ENCODE measurements at places on chromosomes 2 and 18.

DNA sequence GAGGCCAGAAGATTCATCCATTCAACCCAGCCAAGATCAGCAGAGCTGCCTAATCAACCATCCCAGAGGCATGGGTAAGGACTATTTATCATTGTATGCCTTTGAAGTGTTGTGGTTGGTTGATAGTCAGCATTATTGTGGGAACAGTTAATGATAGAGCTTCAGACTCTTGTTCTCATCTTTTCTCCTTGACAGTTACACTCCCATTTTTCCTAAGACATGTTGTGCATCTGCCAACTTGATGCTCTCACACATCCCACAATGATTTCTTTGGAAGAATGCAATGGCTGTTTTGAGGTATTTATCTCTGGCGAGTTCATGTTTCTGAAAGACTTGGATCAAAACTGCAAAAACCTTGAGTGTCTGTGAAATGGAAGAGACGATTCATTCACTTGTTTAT, 55.4 kb downstream of the FASTKD2 start:
- DNase-seq = no peak

- DNase-seq = no peak
Observed at GRCh38 chr2:118146315-118147283, 58.3 kb downstream of the INSIG2 start.

DNA sequence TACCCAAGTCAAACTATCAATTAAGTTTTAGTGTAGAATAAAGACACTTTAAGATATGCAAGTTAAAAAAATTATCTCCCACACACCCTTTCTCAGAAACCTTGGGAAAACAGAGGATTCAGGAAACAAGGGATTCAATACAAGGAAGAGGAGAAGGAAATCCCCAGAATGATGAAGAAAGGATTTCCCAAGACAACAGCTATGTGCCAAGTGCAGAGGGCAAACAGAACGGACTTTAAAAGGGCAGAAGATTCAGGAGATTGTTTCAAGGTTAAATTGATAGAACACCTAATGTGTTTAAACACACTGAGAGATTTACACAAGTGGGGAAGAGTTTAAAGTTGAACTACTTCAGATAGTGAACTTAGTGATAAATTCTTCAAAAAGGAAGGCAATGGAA, 71.5 kb upstream of the EPAS1 start:
- DNase-seq = no peak

DNA sequence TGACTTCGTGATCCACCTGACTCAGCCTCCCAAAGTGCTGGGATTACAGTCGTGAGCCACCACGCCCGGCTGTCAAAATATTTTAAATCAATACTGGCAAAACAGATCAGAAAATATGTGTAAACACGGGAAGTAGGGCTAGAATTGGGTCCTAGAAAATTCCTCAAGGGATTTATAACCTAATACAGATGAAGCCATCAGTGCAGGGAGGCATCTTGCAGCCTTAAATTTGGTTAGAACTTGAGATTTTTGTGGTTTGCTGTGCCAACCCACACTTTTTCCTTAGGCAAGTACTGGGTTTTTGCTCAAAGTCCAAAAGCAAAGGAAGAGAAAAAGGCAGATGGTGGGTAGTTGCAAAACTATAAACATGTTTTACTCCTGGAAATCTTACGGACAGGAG, 33.7 kb upstream of the NFE2L2 start:
- DNase-seq = no peak

GRCh38 chr18:56563568-56563967, 74.8 kb downstream of the TXNL1 start:
- peak; percentile 76 for DNase-seq

GRCh38 chr18:25604894-25605597, 253.1 kb upstream of the ZNF521 start:
- no peak for DNase-seq

DNA sequence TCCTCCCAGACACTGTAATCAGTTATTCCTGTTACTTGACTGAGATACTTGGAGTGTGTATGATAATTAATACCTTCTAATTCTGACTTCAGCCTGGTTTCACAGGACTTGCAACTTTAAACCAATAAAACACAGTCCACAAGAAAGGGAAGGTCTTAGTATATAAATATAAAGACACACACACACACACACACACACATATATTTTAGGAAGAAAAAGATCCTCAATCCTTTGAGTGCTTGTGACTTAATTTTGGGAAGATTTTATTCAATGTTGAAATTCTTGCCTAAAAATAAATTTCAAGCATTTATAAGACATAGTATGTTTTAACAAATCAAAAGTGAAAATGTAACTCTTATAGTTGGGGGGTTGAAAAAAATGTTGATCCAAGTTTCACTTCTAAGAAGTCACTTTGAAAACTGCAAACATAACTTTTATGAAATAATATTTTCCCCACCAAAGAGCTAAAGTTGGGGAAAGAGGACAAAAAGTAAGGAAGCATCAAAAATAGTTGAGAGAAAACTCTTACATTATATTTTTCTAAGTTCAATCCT, 824 bp upstream of the VPS54 start:
- DNase-seq = no peak

DNA sequence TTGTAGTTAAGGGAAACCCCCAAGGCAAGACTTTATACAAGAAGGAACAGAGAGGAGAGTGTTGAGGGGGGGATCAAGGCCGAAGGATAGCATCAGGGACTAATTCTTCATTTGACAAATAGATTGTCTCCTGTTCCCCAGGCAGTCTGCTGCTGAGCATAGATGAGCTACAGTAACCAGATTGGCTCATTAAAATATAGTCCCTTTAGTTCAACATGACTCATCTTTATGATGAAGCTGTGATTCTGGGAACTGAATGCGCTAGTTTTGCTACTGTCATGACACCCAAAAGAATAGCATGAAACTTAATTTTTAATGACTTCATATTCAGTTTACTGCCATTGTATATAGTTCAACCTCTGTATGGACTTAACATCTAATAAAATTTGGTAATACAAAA, 35.5 kb downstream of the TMEFF2 start:
- DNase-seq = no peak

- no peak for DNase-seq
Observed at GRCh38 chr2:26174691-26175465, 2.0 kb downstream of the GAREM2 start.

- DNase-seq = no peak
Observed at GRCh38 chr2:343355-343754, 55.5 kb upstream of the ALKAL2 start.

DNA sequence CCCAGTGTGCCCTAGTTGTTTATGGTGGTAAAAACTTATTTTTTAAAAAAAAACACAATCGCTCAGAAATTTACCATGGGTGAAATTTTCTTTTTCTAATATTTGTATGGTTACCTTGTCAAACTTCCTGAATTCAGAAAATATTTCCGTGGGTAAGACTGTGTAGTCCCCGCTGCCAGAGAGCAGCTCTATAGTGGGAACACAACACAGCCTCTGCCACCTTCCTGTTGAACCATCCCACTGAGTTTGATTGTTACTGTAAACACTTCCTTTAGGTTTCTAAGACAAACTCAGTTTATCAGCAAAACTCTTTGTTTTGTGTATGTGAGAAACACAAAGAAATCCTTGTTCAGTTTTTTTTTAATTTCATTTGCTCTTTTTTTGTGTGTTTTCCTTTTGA, 17.9 kb downstream of the DNAH6 start:
- DNase-seq = no peak

- no peak for DNase-seq
Observed at GRCh38 chr2:70560442-70560841, 6.8 kb upstream of the TGFA start.

DNA sequence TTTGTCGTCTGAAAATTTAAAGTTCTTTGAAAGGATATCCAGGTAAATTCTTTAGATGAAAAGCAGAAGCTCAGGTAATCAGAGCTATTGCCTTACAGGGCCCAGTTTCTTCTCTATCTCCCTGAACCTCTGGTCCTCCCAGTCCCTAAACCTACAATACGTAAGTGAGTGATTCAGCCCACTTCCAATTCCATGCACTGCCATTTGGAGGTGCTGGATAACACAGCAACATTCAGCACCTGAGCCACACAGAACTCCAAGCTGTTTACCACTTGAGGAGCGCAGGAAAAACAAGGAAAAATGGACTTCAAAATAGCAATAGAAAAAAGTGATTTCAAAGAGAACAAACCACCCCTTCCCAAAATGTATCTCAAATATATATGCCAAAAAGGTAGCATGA, 105.0 kb upstream of the DNAJC10 start:
- no peak for DNase-seq

- DNase-seq = no peak
Observed at GRCh38 chr2:44250376-44250775, 24.9 kb upstream of the SLC3A1 start.

GRCh38 chr2:20432714-20433113, 14.2 kb upstream of the RHOB start:
- DNase-seq = no peak

DNA sequence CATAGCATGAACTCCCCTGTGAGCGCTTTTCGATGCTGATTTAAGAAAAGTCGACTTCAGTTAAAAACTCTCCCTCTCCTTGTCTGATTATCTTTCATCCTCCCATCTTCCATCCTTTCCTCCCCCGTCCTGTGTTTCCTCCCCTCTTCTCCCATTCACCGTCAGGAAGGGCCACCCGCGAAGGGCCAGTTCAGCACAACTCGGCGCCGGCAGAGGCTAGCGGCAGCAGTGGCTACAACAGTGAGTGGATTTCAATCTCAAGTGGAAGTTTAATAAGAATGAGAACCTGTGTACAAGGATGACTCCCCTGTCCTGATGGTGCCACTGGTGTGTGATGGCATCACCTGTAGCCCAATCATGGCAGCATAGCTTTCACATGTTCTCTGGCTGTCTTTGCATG, 106.9 kb downstream of the PRKRA start:
- no peak for DNase-seq

- DNase-seq = no peak
Observed at GRCh38 chr2:171822525-171823322, 71.3 kb downstream of the SLC25A12 start.

- DNase-seq = no peak
Observed at GRCh38 chr2:214816008-214816533, 6.6 kb upstream of the BARD1 start.

DNA sequence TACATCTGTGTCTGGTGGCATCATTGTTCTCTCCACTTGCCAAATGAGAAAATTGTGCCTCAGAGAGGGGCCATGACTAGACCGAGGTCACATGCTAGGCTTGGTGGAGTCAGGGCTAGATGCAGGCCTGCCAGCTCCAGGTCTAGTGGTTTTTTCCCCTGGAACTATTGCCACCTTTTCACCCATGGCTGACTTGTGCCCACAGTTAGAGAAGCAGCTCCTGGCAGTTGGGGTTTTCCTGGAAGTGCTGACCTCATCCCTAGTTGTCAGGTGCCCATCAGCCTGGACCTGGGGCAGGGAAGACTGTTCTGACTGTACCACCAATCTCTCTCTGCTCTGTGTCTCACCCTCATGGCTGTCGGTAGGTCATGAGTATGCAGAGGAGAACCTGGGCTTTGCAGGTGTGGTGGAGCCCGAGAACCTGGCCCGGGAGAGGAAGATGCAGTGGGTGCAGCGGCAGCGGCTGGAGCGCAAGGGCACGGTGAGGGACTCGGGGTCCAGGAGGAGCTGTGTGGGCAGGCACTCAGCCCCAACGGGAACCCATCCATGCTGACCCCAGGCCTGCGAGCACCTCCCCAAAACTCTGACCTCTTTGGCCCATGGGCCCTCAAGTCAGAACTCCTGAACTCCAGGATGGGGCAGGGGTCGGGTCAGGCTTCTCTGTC, 12.4 kb upstream of the CATIP start:
- no peak for DNase-seq

- no peak for DNase-seq
Observed at GRCh38 chr18:43830947-43831346, 553.7 kb upstream of the SYT4 start.

DNA sequence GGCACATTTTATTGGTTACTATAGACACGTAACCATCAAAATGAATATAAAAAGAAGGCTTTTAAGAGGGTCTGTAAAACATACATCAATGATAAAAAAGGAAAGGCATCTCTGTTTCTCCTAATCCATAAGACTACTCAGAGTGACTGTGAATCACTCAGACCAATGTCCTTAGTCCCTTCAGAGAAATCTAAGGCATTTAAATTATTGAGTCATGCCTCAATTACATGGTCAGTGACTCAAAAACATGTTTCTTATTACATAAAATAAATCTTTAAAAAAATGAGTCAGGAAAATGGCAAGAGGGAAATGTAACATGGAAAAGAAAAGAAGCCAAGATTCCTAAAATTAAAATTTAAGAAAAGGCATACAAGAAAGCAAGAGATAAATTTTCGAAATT, 146.6 kb downstream of the ERBB4 start:
- DNase-seq = no peak

GRCh38 chr18:26468931-26469340, 79.4 kb downstream of the KCTD1 start:
- DNase-seq = peak; percentile 23

DNA sequence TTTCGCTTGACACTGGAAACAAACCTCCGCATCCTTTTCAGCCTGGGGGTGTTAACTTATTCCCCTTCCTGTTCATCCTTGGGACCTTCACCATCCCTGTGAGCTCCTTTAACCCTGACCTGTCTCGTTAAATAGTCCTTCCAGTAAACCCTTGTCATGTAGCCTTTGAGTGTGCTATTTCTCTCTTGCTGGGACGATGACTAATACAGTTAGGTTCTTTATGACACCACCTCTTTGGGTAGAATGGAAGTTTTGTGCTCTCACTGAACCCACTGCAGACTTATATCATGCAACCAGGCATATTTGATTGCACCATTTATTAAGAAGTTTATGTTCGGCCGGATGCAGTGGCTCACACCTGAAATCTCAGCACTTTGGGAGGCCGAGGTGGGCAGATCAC, 40.5 kb upstream of the GAREM1 start:
- no peak for DNase-seq

DNA sequence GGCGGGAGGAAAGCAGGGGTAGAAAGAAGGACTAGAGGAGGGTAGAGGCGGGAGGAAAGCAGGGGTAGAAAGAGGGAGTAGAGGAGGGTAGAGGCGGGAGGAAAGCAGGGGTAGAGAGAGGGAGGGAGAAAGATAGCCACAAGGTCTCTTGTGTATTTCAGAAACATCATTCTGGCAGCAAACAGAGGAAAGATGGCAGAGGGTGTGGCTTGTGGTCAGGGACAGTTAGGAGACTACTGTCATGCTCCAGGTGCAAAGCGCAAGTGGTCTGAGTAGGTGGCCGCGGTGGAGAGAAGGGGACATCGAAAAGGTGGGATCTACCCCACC, 82.4 kb upstream of the TAF1B start:
- no peak for DNase-seq
